Large intestine (tissue), 12 donors: ENCODE measurements at places on chromosomes 16 and 17. TPM values are rescaled to one million over a fixed set of nuclear protein-coding genes. Genes with fewer than 3 reads are reported as not detected.

GRCh38 chr16:49009204-49009603, 272.4 kb downstream of the CBLN1 start:
- no peak for DNase-seq

CCDC144A gene
- polyA plus RNA-seq: 0.34 TPM

- peak; percentile 53 for DNase-seq
Measured at GRCh38 chr16:81940781-81941560, 70.3 kb downstream of the SDR42E1 start.

DNA sequence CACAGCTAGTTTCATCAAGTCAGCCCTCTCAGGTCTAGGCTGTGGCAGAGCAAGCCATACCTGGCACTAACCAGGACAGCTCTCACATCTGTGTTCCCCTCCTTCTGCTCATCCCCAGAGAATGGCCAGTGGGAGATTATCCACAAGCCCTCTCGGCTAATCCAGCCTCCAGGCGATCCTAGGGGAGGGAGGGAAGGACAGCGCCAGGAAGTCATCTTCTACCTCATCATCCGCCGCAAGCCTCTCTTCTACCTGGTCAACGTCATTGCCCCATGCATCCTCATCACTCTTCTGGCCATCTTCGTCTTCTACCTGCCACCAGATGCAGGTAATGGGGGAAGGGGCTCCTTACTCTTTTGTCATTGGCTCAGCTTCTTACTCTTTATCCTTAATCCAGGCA, 3.6 kb downstream of the CHRNB1 start:
- DNase-seq: no peak

DNA sequence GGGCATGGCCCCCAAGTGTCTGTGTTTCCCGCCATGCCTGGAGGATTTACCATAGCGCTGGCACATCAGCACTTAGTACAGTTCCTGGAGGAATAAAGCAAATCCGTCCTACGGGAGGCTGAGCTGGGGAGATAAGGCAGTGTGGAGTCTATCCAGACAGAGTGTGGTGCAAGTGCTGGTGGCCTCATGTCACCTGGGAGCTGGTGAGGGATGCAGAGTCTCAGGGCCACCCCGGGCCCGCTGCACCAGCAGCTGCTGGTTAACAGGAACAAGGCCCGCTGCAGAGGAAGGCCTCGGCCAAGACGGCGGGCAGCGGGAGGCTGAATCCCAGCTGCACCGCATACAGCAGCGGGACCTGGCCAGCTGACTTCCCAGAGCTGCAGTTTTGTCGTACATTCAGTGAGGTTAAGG, 57.3 kb upstream of the CDC42EP4 start:
- no peak for DNase-seq

DNA sequence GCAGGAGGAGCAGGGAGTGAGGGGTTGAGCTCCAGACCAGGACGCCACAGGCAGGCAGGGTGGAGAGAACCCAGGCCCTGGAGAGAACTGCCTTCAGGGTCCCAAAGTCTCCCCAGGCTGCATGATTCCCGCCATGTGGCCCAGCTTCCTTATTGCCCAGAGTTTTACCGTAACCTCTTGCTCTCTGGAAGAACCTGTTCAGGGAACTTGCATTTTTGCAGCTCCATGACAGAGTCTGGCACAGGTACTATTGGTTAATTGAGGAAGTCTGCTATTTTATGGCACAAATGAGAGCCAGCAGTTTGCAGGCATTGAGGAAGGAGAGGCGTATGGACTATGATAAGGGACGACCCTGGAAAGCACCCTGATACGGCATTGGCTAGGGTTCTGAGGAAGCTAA, 11.6 kb upstream of the NOS2 start:
- no peak for DNase-seq

- DNase-seq: peak; percentile 50
Measured at GRCh38 chr16:55530316-55530856, 21.5 kb downstream of the LPCAT2 start.

TUBB3 gene
- 60.9 TPM for polyA plus RNA-seq

KRTAP1-1 gene
- polyA plus RNA-seq: not detected

- no peak for DNase-seq
Measured at GRCh38 chr17:66411520-66411919, 109.1 kb downstream of the PRKCA start.

DNA sequence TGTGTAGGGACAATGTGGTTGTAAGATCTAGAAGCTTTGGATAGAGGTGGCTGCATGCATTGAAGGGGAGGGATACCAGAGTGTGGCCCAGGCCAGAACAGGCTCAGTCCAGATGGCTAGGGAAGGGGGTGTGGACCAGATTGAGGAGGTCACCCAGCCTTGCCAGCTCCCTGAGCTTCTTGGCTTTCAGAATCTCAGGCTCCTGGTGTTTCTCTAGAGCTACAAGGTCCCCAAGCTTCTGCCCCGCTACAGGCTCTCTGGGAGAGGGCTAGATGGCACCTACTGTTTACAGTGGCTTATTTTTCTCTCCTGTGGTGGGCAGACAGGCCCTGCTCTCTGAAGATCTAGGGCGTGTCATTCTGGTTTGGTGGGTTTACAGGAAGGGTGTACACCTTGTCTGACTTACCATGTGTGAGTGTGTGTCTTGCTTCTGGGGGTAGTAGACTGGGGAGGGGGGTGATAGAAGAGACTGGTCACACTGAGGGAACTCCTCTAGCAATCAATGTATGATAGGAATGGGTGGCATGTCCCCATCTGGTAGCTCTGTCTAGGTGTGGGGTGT, 1.1 kb downstream of the RARA start:
- no peak for DNase-seq

- DNase-seq: no peak
Measured at GRCh38 chr16:89571636-89572035, 3.9 kb upstream of the CPNE7 start.

GRCh38 chr17:15479703-15480102, 12.3 kb upstream of the CDRT4 start:
- DNase-seq: no peak
